ENCODE measurements at places on chromosomes 7 and 10. TPM values are rescaled to one million over a fixed set of nuclear protein-coding genes. Genes with fewer than 3 reads are reported as not detected.
A peak's percentile ranks its signal among the peaks of the same experiment; 100 is the strongest.

GRCh38 chr7:108286290-108286904 is 156.2 kb upstream of the LAMB4 start:
- H3K27me3 ChIP-seq = no peaks in the 10 kb centered on the region
- no peaks in the 10 kb centered on the region for H3K36me3 ChIP-seq
- no peak for DNase-seq
- no peak overlapping the region for H3K27ac ChIP-seq
- peaks cover 4% of the 10 kb centered on the region for H3K4me1 ChIP-seq
- no peak overlapping the region for H3K4me3 ChIP-seq

- peaks cover 5% of the 10 kb centered on the region for H3K27me3 ChIP-seq
- no peaks in the 10 kb centered on the region for H3K4me1 ChIP-seq
Observed at GRCh38 chr7:129167817-129168216, 20.6 kb upstream of the SMO start.

- no peaks in the 10 kb centered on the region for H3K27me3 ChIP-seq
- H3K4me3 ChIP-seq = no peak overlapping the region
- peaks cover 2% of the 10 kb centered on the region for H3K4me1 ChIP-seq
- H3K27ac ChIP-seq = no peak overlapping the region
- no peaks in the 10 kb centered on the region for H3K36me3 ChIP-seq
- no peak for DNase-seq
Observed at GRCh38 chr7:139674341-139674740, 103.5 kb downstream of the HIPK2 start.

GRCh38 chr10:125141150-125141859 is 19.1 kb downstream of the CTBP2 start:
- no peak for DNase-seq
- H3K27ac ChIP-seq = no peak overlapping the region
- H3K36me3 ChIP-seq = no peaks in the 10 kb centered on the region
- peaks cover 19% of the 10 kb centered on the region for H3K4me1 ChIP-seq
- H3K27me3 ChIP-seq = no peaks in the 10 kb centered on the region

GRCh38 chr7:130273933-130274255 is 7.2 kb downstream of the CPA2 start:
- peak; percentile 61 for DNase-seq
- no peaks in the 10 kb centered on the region for H3K27me3 ChIP-seq
- no peak overlapping the region for H3K27ac ChIP-seq
- peaks cover 48% of the 10 kb centered on the region for H3K4me1 ChIP-seq
- H3K36me3 ChIP-seq = no peaks in the 10 kb centered on the region
- no peak overlapping the region for H3K4me3 ChIP-seq

DNA sequence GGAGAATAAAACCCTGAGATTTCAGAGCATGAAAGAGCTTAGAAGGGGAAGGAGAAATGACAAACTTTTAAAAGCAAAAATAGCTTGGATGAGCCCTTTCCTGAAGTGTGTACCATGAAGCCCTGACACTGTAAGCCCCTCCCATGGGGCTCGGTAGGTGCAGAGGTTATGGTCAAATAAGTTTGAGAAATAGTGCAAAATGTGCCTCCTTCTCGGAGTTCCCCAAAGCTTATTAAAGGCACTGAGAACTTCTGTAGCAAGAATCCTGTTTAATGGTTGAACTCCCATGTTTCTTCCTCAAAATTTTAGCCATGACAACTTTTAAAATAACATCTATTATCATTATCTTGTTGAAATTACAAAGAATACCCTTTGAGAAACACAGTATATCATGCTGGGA is 10.5 kb upstream of the HYCC1 start:
- no peak for DNase-seq
- H3K4me3 ChIP-seq = no peak overlapping the region
- H3K27me3 ChIP-seq = no peaks in the 10 kb centered on the region
- H3K4me1 ChIP-seq = no peaks in the 10 kb centered on the region

DNA sequence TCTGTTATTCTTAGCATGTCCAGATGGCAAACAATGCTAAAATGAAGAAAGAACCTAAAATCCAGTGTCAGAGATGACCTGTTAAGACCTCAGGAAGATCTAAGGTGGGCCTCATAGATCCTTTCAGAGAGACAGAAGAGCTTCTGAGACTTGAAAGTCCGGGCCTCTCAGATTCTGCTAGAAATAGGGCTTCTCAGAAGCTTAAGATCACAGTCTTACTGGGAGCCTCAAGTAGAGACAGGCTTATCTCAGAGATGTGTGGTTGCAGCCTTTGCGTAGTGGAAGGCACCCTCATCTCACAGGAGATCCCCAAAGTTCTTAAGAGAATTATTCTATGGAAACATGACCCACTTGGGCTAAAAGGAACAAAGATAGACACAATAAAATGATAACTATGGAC is 642.8 kb downstream of the TNS3 start:
- H3K36me3 ChIP-seq = no peaks in the 10 kb centered on the region
- peaks cover 4% of the 10 kb centered on the region for H3K4me1 ChIP-seq
- no peak overlapping the region for H3K4me3 ChIP-seq
- DNase-seq = no peak

GRCh38 chr7:101746314-101746713 is 71.1 kb upstream of the CUX1 start:
- no peak overlapping the region for H3K4me3 ChIP-seq
- H3K27ac ChIP-seq = no peak overlapping the region
- no peak for DNase-seq
- no peaks in the 10 kb centered on the region for H3K27me3 ChIP-seq
- no peaks in the 10 kb centered on the region for H3K36me3 ChIP-seq

DNA sequence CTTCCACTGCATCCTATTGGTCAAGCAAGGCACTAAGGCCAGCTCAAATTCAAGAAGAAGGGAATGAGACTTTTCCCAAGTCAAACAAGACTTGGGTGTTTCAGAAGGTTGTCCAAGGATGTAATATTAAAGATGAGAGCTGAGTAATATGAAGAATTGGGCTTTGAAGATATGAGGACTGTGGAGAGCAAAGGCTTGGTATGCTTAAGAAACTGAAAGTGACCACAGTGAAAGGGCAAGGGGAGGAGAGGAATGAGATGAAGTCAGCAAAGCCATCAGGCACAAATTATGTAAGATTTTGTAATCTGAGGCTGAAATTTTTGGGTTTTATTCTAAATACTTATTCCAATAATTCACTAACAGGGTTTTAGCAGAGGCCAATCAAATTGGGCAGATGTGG is 38.6 kb upstream of the NPY start:
- no peaks in the 10 kb centered on the region for H3K4me1 ChIP-seq
- no peaks in the 10 kb centered on the region for H3K27me3 ChIP-seq
- DNase-seq = no peak
- no peak overlapping the region for H3K27ac ChIP-seq

DNA sequence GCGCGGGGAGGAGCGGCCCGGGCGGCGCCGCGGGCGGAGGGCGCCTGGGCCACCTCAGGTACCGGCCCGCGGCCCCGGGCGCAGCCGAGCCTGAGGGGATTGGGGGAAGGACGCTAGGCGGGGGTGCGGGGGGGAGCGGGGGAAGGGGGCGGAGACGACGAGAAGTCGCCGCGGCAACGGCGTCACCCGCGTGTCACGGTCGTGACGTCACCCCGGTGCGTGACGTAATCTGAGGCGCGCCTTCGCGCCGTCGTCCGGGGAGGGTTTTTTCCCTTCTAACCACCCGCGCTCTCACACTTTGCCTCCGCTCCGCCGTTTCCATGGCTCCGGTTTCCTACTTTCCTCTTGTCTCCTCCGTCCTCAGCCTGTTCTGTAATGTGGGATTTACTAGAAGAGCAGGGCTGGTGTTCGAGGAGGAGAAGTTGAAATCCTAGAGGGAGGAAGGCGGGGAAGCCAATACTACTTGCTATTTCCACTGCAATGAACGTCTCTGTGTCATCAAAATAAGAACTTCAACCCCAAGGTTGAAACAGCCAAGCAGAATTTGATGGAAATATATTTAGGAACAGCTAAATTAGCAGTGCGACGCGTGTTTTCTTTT is at the start of gene BRAF:
Gene BRAF (minus strand): TSS at position 109 of the 601 bp plus-strand sequence. CDS start 226 bp downstream, outside the sequence.
- H3K27me3 ChIP-seq = no peaks in the 10 kb centered on the region
- peak within 1 kb of the TSS; percentile 98 for H3K4me3 ChIP-seq
- no peaks in the 10 kb centered on the region for H3K36me3 ChIP-seq
- DNase-seq = peak; percentile 82

GRCh38 chr10:22434521-22434920 is 89.2 kb downstream of the SPAG6 start:
- no peak for DNase-seq
- no peak overlapping the region for H3K4me3 ChIP-seq
- H3K27ac ChIP-seq = no peak overlapping the region
- H3K4me1 ChIP-seq = peaks cover 22% of the 10 kb centered on the region

Gene SOSTDC1
- total RNA-seq = 2.1 TPM

Gene EVX1
- not detected for total RNA-seq

Measured in tibial nerve (tissue), 4 donors.